ENCODE measurements at places on chromosomes 4 and X. TPM values are rescaled to one million over a fixed set of nuclear protein-coding genes. Genes with fewer than 3 reads are reported as not detected.

DNA sequence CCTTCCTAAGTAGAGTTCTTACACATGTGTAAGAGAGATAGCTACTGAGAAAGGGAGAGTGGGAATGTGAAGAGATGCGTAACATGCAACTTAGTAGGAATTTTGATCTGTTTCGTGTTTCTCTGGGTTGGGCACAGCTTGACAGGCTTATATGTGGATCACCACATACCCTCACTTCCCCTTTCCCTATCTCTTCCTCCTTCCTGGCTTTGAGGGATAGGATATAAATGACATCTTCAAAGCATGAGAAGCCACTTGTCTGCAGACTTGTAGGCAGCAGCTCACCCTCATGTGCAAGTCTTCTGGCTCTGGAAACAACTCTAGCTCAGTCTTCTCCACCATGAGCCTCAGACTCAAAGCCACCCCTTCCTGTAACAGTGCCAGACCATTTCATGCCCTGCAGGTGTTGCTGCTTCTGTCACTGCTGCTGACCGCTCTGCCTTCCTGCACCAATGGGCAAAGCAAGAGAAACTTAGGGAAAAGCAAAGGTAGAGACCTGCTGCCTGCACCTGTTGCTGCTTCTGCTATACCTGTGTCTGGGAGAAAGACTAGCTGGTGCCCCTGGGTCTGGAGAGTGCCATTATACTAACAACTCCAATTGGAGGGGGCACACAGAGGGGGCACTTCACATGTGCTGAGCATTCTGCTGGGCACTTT is 5.4 kb upstream of the PF4V1 start:
- DNase-seq, result no peak

DNA sequence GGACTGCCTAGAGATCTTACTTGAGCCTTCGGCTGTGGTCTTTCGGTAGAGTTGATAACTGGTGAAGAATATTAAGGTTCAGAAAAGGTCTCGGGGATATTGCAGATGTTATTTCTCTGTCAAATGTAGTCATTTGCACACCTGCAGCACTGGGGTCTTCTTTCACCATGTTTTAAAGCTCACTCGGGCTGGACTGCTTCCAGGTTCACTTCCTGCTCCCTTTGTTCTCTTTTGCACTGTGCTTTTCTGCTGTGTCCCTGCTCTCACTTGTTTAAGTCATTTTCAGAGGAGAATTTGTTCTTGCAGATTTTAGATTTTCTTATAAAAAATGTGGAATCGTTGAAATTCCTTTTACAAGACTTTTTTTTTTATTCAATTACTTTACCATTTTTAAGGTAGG is 68.5 kb downstream of the BMPR1B start:
- no peak for DNase-seq

GRCh38 chr4:154961263-154961662 is 180.2 kb downstream of the RBM46 start:
- no peak for DNase-seq

- no peak for DNase-seq
Observed at GRCh38 chr4:155564086-155564485, 102.6 kb upstream of the GUCY1A1 start.

Gene MAGEB10
- polyA plus RNA-seq, result not detected
